Central memory CD8-positive, alpha-beta T cell (primary cell): ENCODE measurements at places on chromosomes 7 and 10.
A peak's percentile ranks its signal among the peaks of the same experiment; 100 is the strongest.

DNA sequence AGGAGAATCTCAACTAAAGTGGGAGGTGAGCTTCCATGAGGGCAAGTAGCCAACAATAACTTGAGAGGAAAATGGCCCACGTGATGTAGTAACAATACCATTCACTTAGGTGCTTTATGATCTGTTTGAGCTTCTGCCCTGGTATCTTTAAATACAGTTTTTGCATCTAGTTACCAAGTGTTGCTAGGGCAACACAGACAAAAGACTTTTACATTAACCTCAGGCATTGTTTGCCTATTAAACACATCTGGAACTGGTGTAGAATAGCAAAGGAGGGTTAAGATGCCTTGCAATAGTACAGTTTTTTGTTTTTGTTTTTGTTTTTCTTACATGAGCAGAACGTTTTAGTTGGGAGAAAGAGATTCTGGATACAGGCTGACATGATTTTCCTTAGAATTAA lies 97.7 kb upstream of the MTPN start:
- DNase-seq, result no peak

- DNase-seq, result no peak
Observed at GRCh38 chr10:44922021-44922420, 10.9 kb downstream of the TMEM72 start.

- DNase-seq, result no peak
Observed at GRCh38 chr10:63256009-63256773, 123.1 kb downstream of the NRBF2 start.

GRCh38 chr7:77738382-77738781 lies 42.1 kb downstream of the RSBN1L start:
- DNase-seq, result no peak

DNA sequence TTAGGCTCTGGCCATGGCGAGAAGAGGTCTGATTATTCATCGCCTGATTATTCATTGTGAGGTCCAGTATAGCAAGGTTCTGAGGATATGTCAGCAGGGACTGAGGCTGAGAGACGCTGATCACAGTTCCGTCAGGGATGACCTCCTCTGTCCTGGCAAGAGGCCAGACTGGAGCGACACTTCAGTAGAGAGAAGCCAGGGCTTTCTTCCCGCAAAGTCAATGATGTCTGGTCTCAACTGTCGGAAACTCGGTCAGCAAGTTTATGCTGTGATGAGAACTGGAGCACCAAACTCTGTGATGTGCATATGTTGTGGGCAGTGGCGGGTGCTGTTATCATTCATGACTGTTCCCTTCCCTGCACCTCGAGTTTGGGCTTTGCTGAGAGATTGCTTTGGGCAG lies 29.0 kb upstream of the GNA12 start:
- DNase-seq, result no peak

DNA sequence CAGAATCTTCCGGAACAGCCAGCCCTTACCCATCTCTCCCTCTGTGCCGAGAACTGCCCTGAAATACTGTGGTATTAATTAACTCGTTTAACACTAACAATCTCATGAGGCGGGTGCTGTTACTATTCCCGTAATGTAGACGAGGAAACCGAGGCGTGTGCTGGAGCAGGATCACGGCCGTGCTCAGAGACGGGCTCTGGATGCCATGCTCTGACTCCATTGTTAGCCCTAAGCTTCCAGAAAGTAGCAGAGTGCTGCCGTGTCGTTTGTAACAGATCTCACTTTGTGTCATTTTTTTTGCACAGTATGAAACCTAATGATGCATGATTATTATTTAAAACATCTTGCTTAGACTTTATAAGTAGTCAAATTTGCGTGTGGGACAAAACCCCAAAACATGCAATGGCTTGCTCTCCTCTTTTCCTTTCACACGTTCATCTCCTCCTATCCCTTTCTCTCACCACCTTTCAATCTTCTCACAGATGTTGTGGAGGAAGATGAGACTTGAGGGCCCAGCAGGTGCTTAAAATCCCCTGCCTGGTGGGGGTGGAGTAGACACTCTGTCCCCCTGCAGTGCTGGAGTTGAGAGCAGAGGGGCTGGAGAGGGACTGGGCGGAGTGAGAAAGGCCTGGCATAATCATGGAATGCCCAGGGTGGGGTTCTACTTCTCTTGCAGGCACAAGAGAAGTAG lies 482 bp upstream of the ACTR3C start:
- no peak for DNase-seq

- DNase-seq, result no peak
Observed at GRCh38 chr10:32123021-32123420, 66.8 kb upstream of the KIF5B start.

GRCh38 chr10:75102830-75103673 lies 8.4 kb upstream of the SAMD8 start:
- DNase-seq, result no peak

DNA sequence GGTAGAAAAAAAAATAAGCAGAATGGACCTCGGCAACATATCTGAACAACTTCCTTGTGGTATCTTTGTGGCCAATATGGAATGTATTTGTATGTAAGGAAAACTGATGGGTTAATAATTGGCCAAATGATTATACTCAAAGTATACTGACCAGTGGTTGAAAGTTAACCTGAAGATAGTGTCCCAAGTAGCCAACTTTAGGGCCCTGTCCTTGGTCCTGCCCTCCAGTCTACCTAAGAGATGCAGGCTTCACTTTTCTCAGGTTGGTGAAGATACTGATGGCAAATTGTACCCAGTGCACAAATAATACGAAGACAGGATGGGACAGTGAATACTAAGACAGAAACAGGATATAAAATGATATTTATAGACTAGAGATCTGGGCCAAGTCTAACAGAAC lies 109.2 kb downstream of the SORCS3 start:
- no peak for DNase-seq

DNA sequence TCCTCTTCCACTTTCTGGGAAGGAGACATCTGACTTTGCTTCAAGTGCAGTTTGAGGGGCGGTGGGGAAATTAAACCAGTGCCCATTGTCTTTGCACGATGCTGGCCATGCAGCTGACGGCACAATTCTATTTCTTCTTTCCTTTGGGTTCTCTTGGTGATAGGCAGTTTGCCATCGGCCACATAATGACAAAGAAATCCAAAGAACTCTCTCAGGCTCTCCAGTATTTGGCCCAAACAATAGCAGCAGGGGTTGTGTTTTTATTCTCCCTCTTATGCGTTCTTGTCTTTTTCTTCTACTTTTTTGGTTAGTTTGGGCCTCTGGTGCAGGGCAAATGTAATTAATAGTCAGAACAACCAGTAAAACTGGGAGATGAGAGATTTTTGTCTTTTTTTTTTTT lies 147.0 kb downstream of the EMX2 start:
- DNase-seq, result no peak

DNA sequence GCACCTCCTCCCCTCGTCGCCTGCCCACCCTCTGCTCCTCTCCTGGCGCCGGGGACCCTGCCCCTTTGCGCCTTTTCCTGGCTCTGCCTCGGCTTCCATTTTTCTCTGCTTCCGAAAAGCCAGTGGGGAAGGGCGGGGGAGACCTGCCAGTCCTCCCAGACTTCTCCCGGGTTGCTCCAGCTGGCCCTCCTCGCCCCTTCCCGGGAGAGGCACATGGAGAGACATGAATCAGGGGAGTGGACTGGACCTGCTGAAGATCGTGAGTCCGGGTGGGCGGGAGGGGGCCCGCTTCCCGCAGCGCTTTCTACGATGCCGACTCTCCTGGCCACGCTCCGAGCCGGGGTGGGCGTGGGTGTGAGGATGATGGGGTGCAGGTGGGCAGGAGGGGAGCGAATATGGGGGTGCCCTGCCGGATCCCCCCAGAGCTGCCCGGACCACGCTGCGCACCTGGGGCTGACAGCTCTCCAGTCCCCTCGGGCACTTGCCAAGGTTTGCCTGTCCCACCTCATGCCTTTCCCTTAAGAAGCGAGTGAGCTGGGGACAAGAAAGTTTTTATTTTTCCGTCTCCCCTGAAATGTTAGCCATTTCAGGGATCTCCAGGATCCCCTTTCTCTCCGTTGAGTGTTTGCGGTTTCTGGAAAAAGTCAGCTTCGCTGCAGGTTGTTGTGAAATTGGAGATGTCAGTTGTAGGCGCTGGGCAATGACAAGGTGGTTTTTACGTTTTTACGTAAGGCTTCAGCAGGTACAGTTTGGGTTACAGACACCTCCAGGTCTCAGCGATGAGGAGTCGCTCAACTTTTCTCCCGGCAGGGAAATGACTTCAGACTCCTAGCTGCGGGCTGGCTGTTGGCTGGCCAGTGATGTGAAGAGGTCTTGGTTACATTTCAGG lies 977 bp downstream of the CACNB2 start:
- no peak for DNase-seq

- DNase-seq, result no peak
Observed at GRCh38 chr7:36775676-36776075, 51.4 kb upstream of the AOAH start.

- no peak for DNase-seq
Observed at GRCh38 chr7:91140982-91141381, 123.3 kb upstream of the FZD1 start.

- DNase-seq, result no peak
Observed at GRCh38 chr10:26839966-26840627, 20.7 kb downstream of the ABI1 start.

- no peak for DNase-seq
Observed at GRCh38 chr10:52897162-52897561, 124.6 kb upstream of the MBL2 start.

- DNase-seq, result peak; percentile 45
Observed at GRCh38 chr10:27240212-27241009, at the start of gene ACBD5. TSS of gene ACBD5 (minus strand) at chr10:27240797. CDS start at chr10:27240688, 109 bp downstream.

GRCh38 chr7:76285604-76286374 lies 16.7 kb upstream of the HSPB1 start:
- no peak for DNase-seq

DNA sequence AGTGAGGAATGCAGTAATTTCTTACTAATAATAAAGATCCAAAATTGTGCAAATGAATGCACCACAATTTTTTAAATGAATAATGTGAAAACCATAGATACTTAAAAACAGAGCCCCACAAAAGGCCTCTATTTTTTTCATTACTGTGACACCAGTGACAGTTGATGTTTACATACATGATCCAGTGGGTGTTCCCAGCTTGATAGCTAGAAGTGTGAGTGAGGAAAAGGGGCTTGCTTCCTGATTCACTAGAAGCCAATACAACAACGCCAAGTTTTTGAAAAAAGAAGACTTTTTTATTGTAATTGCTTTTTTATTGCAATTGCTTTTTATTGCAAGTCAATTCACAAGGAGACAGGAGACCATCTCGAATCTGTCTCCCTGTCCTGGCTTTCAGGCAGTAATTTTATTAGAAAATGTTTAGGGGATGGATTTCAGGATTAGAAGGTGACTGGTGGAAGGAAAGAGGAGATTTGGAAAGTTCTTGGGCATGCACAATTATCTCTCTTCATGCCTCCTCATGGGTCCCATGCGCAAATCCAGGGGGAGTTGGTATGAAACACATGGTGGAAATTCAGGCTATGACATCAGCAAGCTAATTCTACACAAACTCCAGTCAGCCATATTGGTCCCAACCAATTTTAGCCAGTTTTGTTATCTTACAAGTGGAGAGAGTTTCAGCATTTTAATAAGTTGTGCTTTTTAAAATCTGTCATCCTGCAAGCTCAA lies 44.4 kb upstream of the ZNF438 start:
- no peak for DNase-seq

DNA sequence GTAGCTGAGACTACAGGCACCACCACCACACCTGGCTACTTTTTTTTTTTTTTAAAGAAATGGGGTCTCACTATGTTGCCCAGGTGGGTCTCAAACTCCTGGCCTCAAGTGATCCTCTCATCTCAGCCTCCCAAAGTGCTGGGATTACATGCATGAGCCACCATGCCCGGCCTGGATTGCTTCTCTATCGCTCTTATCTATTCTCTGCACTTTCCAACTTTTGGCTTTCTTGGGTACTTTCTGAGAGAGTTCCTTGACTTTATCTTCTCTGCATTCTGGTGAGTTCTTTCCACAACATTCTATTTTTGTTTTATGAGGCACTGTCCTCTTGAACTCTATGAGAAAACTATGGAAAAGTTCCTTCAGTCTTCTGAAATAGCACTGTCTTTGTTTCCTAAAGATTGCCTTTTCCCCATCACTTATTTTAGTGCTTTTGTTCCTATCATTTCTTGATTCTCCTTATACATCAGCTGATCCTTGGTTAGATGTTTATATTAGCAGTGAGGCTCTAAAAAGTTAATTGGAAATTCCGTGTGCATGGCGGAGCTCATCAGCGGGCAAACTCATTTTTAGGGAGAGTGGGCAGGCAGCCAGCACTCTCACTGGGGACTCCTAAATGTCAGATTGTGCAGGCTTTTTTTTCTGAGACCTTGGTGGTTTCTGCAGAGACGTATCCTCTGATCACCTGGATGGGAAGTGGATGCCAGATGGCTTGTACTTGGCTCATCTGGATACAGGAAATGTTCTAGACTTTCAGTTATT lies 43.9 kb downstream of the HIP1 start:
- no peak for DNase-seq

GRCh38 chr7:109734601-109735000 lies 1164.9 kb downstream of the DNAJB9 start:
- DNase-seq, result no peak

- no peak for DNase-seq
Observed at GRCh38 chr10:86024281-86025041, 342.1 kb downstream of the GRID1 start.

GRCh38 chr7:132577206-132578049 lies 1.2 kb upstream of the PLXNA4 start:
- no peak for DNase-seq

DNA sequence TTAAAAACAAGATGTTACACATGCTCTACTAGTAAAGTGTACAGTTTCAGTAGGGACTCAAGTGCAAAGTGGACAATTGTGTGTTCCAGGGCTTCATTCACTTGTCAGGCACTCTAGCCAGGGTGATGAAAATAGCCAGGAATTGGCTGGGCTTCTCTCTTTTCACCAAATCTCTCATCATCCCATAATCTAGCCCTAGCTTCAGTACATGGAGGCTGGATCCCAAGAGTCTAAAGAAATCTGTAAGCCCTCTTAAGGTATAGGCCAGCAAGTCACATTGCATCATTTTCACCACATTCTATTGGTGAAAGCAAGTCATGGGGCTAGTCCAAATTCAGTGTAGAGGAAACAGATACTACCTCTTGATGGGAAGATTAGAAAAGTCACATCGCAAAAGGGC lies 47.3 kb upstream of the C1GALT1 start:
- DNase-seq, result no peak

DNA sequence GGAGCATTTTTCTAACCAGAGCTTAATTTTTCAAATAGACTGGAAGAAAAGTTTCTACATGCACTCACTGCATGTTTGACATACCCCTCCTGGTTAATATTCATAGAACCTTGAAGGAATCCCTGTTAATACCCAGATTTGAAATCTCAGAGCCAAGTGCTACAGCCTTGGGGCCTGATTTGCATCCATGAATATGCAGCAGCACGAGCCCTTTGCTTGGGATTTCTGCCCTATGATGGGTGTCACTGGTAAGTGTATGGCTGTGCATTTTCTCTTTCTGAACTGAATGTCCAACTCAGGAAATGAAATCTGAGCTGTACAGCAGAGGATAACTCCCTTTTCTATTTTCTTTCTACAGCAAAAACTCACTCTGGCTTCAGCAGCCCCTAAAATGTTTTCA lies 1157.5 kb downstream of the XPNPEP1 start:
- DNase-seq, result no peak

- no peak for DNase-seq
Observed at GRCh38 chr7:115252461-115252860, 330.6 kb downstream of the MDFIC start.
